Stimulated activated CD4-positive, alpha-beta T cell treated with anti-CD3 and anti-CD28 coated beads, Interleukin-15, amount 100 ng/mL, for 1 hour (primary cell): ENCODE measurements at places on chromosomes 2 and 18.

GRCh38 chr2:60483401-60483800 lies 70.1 kb downstream of the BCL11A start:
- DNase-seq = no peak

DNA sequence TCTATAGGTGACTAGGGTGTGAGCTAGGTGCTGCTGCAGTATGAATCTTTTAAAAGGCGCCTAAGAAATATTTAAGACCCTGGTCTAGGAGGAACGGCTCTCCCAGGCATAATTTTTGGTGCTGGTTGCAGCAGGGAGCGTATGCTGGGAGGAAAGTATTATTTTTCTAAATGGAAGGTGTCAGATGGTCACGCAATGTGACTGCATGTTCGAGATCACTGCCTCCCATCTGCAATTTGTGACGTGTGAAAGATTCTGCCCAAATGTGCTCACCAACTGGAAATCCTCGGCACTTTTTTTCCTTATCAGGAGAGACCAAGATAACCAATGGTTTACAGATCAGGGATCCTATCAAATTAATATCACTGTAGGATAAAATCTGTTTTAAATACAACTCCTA lies 95.6 kb upstream of the KLHL14 start:
- no peak for DNase-seq

DNA sequence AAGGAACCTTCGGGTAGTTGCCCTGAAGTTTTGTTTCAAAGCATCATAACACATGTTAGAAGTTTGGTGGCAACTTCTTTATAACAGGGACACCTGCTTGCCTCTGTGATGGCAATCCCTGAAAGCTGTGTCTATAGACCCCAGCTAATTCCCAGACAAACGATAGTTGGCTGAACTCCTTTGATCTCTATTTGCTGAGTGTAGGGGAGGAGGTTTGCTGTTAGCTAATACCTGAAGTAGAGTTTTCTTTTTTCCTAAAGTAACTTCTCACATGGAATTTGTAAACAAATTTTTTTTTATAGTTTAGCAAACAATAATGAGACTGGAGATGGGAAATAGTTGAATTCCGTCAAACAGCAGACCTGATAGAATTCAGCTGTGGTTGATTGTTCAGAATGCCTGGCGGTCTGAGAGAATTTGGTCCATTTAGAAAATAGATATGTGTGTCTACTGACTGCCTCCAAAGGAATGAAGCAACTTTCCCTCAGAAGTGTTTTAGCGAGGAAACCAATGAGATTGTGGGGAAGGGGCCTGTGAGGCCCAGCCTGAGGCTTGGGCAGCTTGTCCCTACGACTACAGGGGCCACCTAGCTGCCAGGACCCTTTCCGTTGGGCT lies 123.5 kb upstream of the EPAS1 start:
- no peak for DNase-seq

DNA sequence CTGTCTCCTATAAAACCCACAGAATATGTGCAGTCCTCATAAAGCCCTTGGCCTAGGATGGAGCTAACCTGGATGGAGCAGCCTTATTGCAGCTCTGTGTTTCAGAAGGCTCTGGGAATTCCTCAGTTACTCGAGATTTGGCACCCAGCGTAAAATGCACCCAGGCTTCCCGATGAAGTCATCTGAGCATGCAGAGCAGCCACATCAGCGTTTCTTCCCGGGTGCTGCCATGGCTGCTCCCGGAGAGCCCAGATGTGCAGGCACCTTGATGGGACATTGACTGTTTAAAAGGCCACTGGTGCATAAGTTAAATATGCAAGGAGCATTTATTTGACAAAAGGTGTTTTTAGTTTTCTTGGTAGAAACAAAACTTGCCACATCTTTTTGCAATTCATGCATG lies 115.2 kb downstream of the MBP start:
- no peak for DNase-seq

- DNase-seq = no peak
These were observed 286.9 kb downstream of the INSIG2 start for GRCh38 chr2:118374974-118375755.

- DNase-seq = no peak
These were observed 5.8 kb downstream of the PSD4 start for GRCh38 chr2:113179446-113180045.

DNA sequence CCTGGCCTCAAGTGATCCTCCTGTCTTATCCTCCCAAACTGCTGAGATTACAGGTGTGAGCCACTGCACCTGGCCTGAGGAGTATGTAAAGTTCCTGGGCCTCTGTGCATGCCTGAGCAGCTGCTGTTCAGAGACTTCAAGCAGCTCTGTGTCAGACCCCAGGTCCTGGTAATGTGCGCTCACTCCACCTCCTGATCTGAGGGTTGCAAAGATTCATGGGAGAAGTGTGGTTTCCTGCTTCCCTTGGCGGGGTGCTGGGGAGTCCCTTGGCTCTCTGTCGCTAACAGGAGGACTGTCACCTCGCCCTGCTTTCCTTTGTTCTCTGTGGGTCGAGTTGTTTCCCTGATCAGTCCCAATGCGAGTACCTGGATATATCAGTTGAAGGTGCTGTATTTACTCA lies 8.6 kb upstream of the IL36A start:
- peak; percentile 12 for DNase-seq

DNA sequence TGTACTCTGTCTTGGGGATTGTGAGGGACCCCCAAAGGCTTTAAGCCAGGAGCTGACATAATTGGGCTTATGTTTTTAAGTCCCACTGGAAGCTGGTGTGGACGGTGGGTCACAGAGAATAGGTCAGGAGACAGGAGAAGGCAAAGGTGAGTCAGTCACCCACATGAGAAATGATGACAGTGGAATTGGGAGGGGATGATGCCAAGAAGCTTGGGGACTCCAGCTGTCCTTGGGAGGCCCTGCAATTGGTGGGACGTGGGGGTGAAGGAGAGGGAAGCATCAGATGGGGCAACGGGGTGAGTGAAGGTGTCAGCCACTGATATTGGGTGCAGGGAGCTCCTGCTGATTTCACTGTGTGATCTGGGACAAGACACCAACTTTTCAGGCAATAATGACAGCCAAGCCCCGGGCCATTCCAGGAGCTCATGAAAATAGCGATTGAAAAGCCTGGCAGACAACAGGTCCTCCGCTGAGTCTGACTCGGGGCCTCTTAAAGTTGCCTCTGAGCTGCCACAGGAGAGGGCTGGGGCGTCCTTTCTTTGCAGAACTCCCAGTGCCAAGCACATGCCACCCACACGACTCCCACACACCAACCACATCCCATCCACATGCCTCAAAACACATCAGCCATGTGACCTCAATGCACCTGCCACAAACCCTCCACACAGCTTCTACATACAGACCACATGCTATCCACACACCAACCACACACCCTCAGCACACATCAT lies 13.4 kb downstream of the TNS1 start:
- DNase-seq = no peak

- DNase-seq = no peak
These were observed 91.0 kb downstream of the EPB41L5 start for GRCh38 chr2:120103723-120104467.

GRCh38 chr2:42025151-42025582 lies 22.7 kb upstream of the PKDCC start:
- DNase-seq = no peak

GRCh38 chr2:65379223-65379622 lies 53.2 kb downstream of the SPRED2 start:
- no peak for DNase-seq

- DNase-seq = no peak
These were observed 10.9 kb downstream of the LIPG start for GRCh38 chr18:49572611-49573345.

GRCh38 chr2:148930046-148930775 lies 55.2 kb downstream of the KIF5C start:
- DNase-seq = no peak

GRCh38 chr2:8543383-8544170 lies 138.3 kb upstream of the ID2 start:
- DNase-seq = peak; percentile 56

GRCh38 chr2:9655441-9656269 lies 24.9 kb upstream of the YWHAQ start:
- DNase-seq = peak; percentile 37

DNA sequence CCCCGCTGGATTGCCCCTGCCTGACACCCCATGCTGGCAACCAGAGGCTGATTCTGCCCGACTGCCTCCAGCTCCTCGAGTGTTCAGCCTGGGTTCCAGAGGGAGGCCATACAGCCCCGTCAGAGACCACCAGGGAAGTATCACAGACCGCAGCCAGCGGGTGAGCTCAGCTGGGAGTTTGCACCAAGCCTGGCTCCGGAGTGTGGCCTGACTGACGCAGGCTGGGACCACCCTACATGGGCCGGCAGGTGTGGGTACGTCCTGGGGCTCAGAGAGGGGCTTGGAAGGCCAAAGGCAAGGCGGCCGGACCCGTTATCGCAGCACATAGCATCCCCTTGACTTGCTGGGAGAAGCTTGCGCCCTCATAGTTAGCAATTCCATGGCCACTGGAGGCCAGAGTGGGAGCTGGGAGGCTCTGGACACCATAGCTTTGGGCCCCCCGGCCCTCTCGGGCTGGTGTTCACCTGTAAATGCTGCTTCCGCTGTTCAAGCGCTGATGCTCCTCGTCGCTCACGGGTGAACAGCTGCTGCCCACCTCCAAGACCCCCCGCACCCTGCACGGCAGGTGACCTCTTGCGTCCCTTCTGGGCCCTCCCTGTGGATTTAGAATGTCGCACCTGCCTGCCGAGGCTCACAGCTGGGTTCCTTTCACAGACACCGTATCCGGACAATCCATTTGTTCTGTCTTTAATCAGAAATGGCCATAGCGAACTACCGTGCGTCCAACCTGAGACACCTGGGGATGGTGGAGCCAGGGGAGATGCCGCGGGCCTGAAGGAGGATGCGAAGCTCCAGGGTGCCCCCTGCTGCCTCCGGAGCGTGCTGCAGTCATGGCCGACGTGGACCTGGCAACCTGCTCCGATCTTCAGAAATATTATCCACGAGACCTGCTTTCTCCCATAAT lies 31.2 kb upstream of the SLC66A3 start:
- peak; percentile 63 for DNase-seq

- DNase-seq = no peak
These were observed 20.9 kb upstream of the ROCK2 start for GRCh38 chr2:11365096-11365879.

- DNase-seq = no peak
These were observed 80.6 kb downstream of the MOGAT1 start for GRCh38 chr2:222751821-222752719.

DNA sequence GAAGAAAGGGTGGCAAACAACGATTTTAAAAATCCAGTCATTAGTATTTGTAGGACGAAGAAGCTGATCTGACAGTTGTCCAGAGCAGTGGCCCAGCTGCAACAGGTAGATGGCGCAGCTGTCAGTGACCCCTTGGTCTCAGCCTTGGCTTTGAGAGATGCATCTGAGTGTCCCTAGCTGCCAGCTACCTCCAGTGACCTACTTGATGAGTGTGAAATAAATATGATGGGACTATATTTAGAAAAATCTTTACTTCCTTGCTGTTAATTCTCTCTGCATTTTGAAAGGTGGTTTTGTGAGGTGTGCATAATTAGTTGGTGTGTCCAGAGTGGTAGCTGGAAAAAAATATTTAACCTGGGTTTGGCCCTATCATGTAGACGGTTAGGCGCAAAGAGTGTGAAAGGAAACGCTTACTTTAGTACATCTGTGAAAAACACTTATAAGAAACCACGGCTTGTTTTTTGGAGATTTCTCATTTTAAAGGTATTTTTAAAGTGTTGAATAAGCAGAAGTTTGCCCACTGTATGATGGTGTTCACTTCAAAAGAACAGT lies 963 bp downstream of the INPP1 start:
- DNase-seq = no peak

GRCh38 chr18:76483780-76484179 lies 11.3 kb downstream of the ZNF516 start:
- DNase-seq = no peak

DNA sequence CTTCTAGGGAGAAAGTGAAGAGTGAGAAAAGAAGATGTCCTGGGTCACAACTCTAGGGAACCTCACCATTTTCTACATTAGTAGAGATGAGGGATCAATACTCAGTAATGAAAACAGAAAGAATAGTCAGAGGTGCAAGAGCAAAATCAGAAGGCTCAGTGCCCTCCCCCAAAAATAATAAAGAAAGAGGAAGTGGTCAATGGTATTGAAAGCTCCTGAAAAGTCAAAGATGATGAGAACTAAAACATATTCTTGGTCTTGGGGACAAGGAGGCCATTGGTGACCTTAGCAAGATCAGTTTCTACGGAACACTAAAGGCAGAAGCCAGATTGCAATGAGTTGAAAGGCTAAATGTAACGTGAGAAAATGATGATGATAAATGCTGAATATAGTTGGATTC lies 24.5 kb upstream of the MYO1B start:
- no peak for DNase-seq
